CD4-positive, alpha-beta T cell treated with Interleukin-12 subunit alpha and Interleukin-12 subunit beta, for 1 hour (primary cell): ENCODE measurements at places on chromosomes 7 and 10.
A peak's percentile ranks its signal among the peaks of the same experiment; 100 is the strongest.

GRCh38 chr10:80421050-80421706 is 12.8 kb downstream of the PRXL2A start:
- no peak for DNase-seq

DNA sequence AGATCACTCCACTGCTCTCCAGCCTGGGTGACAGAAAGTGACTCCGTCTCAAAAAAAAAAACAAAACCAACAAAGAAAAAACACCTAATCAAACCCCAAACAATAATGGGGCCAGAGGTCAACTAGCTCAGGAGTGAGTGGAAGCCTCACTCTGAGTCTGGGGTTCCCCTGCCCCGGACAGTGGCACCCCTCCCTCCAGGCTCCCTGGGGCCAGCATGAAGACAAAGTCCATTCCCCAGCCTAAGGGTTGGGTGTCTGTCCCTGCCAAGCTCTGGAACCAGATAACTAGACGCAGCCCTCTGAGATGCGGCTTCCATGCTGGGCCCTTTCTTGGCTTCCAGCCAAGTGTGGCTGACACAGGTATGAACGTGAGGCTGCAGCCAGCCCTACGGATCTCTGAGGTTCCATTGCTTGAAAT is 1.7 kb upstream of the FUOM start:
- DNase-seq = peak; percentile 43

DNA sequence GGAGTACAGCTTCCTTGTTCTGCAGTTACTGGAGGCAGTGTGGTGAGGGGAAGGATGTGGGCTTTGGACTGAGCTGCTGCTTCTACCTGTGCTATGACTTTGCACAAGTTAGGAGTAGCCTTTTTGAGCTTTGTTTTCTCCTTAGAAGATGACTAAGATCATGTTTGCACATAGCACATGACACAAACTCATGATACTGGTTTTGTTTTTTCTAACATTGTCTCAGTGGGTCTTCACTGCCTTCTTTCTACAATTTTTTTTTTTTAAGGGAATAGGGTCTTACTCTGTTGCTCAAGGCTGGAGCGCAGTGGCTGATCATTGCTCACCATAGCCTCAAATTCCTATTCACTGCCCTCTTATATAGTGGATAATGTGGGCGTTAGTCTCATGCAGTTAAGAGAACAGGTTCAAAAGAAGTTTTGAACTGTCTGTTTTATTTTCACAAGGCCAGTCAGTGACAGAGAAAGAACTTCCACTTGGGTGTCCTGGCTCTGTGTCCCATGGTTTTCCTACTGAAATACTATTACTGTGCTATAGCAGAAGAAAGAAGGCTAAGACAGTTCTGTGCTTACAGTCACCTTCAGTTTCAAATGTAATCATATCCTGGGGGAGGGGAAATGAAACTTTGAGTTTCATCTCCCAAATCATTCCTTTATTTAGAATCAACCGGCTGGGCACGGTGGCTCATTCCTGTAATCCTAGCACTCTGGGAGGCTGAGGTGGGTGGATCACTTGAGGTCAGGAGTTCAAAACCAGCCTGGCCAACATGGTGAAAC is 72.0 kb downstream of the KAT6B start:
- DNase-seq = peak; percentile 13

GRCh38 chr10:71582019-71582418 is 137.6 kb downstream of the C10orf105 start:
- DNase-seq = no peak

GRCh38 chr10:100339236-100339635 is 7.8 kb upstream of the SCD start:
- DNase-seq = no peak

- peak; percentile 68 for DNase-seq
Measured at GRCh38 chr10:80196270-80196949, 8.9 kb downstream of the ANXA11 start.

DNA sequence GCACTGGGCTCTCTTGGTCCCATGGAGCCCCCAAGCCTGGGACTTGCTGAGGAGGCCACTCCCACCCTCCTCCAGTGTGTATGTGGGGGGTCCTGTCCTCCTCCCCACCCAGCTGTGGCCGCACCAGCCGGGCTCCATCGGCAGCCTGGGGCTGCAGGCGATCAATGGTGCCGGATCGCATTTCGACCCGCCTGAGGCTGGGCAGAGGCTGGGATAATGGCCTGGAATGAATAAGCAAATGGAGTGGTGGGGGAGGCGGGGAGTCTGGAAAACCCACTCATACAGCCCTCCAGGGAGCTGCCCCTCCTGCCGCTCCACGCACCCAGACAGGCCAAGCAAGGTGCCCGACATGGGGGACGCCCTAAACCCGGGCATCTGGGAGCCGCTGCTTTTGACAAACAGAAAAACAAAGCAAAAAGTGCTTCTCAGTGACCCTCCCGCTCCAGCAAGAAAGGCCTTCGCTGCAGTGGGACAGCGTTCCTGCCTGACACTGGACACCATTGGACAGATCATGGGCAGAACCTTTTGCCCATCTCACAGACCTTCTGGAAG is 160.5 kb downstream of the NRF1 start:
- DNase-seq = no peak

- DNase-seq = peak; percentile 62
Measured at GRCh38 chr10:118241229-118242137, 100.6 kb downstream of the FAM204A start.

- DNase-seq = no peak
Measured at GRCh38 chr7:102096012-102096332, 190.7 kb upstream of the SH2B2 start.

GRCh38 chr7:141275350-141275749 is 201.5 kb downstream of the TMEM178B start:
- DNase-seq = no peak

DNA sequence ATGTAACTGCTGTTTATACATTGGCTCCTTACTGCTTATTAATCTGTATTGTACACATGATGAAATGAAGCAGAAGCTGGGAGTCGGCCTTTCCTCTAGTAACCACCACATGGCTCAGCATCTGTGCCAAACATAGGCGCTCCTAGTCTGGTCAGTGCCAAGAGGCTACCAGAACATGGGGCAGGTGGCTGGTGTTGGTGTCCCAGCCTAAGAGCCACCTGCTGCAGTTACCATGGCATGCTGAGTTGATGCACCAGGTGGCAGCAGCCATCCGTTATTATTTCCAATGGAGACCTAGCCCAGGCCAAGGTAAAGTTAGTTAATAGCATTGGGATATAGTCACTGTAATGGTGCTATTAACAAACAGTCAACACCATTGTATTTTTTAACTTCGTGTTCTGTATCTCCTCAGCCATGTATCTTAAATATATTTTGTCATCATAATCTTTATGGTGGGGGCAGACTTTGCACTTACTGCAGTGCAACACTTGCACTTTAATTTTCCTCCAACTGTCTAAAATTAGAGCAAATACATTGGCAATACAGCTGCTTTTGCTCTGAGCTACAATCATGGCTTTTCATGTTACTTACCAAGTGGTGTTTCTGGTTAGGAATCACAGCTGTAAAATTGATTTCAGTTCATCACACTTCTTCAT is 33.1 kb downstream of the HBP1 start:
- peak; percentile 26 for DNase-seq

DNA sequence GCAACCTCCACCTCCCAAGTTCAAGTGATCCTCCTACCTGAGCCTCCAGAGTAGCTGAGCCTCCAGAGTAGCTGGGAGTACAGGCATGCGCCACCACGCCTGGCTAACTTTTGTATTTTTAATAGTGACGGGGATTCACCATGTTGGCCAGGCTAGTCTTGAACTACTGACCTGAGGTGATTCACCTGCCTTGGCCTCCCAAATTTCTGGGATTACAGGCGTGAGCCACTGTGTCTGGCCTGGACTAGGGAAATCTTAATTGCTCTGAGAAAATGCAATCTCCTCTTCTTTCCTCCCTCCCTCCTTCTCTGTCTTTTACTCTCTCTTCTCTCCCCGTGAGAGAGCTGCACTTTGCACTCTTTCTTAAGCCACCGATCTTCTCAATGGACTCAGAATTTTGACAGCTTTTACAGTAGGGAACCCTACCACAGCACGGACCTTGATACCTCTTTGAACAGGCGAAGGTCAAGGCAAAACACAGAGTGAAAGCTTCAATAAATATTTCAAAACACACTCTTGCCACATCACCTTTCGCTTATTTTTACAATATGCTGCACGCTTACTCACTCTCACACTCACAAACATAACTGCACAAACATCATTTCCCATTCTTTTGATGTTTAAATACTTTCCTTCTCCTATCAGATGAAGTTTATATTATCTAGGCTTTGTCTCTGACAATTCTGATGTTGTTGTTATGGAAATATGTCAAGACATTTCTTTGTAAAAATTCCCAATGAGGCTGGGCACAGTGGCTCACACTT is 173.4 kb upstream of the NRP1 start:
- no peak for DNase-seq

- DNase-seq = peak; percentile 66
Measured at GRCh38 chr7:149126662-149127266, 640 bp upstream of the ZNF425 start.

DNA sequence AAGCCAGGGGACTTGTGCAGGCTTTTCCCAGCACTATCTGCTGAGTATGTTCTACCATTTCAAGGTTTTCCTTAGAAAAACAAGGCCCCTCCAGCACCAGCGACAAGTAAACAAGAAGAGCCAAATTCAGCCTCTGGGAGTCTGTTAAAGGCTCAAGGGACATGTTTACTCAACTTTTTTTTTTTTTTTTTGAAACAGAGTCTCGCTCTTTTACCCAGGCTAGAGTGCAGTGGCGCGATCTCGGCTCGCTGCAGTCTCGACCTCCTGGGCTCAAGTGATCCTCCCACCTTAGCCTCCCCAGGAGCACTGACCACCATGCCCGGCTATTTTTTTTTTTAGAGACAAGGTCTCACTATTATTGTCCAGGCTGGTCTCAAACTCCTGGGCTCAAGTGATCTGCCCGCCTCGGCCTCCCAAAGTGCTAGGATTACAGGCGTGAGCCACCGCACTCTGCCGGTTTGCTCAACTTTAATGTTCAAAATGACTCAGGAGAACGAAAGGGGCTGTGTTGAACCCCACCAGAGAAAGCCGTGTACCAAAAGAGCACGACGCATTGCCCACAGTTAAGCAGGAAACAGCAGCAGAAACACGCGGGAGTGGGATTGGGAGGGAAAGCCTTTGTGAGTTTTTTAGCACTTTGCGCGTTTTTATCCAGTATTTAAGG is 772 bp downstream of the PRDX3 start:
- no peak for DNase-seq

GRCh38 chr7:20314198-20314597 is 16.5 kb upstream of the ITGB8 start:
- DNase-seq = no peak

- no peak for DNase-seq
Measured at GRCh38 chr7:117217106-117218035, 105.5 kb downstream of the WNT2 start.

DNA sequence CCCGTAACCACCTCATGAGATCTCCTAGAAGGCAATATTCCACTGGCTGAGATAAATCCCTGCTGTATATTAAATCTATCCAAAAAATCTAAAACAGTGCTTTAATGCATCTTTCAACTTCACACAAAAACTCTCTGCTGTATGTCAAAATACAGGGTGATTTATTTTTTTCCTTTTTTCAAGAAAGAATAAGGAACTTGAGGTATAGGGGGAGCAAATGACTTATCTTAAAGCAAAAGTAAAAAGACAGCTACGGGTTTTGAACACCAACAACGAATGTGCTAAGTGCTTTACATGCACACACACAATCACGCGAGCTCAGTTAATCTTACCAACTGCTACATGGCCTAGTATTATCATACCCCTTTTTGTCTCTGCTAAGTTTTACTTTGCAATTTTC is 168.9 kb upstream of the PHF14 start:
- no peak for DNase-seq

- no peak for DNase-seq
Measured at GRCh38 chr10:71547312-71547711, 150.6 kb downstream of the CDH23 start.

GRCh38 chr10:130652544-130652943 is 516.4 kb downstream of the GLRX3 start:
- DNase-seq = no peak

GRCh38 chr7:71495828-71496227 is 363.9 kb downstream of the GALNT17 start:
- no peak for DNase-seq
